ENCODE measurements at places on chromosomes 7 and 10.
A peak's percentile ranks its signal among the peaks of the same experiment; 100 is the strongest.

DNA sequence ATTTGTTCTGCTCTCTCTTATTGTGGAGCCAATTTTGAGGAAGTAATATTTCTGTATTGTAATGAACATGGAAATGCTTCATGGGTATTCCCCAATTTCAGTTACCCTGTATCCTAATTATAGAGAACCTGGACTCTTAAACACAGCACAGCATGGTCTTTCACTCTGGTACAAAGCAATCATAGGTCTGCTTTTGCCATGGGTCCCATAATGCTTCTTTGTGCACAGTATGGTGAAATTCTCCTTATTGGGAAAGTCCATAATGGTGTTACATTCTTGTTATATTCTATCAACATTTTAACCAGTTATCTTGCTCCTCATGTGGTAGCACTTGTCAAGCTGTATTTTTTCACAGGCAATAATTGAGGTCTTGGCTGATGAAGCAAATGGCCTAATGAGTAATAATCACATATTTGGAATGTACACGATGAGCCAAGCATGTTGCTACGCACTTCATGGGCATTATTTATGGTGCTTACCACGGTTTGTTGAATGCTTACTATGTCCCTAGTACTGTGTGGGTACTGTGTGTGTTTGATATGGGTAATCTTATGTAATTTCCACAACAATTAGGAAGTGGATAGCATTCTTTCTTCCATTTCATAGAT, 42.9 kb downstream of the PRKG1 start:
- no peak for DNase-seq

GRCh38 chr7:12927635-12928434, 240.4 kb downstream of the ARL4A start:
- no peak for DNase-seq

- DNase-seq: peak; percentile 79
Measured at GRCh38 chr7:35185908-35186731, 67.8 kb downstream of the TBX20 start.

DNA sequence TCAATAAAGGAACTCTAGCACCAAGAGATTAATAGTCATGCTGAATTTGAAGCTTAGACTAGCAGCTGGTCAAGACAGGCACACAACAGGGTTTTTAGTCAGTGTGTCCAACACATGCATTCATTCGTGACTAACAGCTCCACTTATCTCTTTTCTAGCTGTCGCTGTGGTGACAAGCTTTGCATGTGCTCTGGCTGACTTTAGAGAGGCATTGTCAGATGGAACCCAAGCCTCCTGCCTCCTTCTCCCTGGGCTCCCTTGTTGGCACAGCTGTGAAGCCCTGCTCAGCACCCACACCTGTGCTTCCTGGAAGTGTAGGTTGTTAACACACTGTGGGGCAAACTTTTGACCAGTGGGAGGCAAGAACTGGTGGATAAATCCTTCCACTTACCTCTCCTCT, 9.8 kb upstream of the AGK start:
- no peak for DNase-seq

GRCh38 chr10:27621461-27621860, 117.4 kb downstream of the RAB18 start:
- DNase-seq: no peak

- DNase-seq: peak; percentile 56
Measured at GRCh38 chr10:132448248-132448731, 51.3 kb downstream of the PWWP2B start.

DNA sequence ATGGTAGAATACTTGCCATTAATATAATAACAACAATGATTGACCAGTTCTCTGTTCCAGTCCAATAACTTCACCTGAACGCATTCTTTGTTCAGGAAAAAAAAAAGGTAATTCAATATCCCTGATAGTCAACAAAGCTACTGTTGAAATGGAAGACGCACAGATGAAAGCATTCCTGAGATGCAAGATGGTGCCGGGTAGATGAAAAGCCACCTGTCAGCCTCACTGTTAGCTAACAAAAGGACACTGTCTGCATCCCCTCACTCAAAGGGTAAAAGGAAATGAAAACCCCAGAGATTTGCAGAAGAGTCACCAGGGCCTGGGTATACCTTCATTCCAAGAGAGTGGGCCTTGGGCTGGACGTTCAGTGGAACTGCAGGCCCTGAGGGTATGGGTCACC, 357.4 kb downstream of the PLXNA4 start:
- DNase-seq: no peak

DNA sequence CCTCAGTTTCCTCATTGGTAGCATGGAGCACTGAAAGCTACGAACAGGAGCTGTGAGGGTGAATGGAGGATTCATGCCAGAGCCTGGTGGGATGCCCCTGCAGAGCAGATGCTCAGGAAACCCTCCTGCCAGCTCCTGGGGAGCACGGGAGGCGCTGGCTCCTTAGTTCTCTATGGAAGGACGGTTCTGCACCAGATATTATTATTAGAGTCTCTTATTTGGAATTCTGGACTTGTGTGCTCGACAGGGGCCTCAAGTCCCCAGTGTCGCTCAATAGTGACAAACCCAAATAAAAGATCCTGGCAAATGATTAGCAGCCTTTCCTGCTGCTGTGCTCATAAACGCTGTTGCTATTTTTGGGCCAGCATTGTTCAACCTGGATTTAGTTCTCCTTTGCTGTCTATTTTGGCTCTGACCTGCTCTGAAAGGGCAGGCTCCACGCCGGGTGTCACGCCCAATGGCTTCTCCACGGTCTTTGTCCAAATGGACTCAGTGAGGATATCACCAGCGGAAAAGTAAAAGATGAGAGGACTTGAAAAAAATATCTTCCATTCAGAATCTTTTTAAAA, 23.0 kb upstream of the KLF6 start:
- DNase-seq: peak; percentile 77

DNA sequence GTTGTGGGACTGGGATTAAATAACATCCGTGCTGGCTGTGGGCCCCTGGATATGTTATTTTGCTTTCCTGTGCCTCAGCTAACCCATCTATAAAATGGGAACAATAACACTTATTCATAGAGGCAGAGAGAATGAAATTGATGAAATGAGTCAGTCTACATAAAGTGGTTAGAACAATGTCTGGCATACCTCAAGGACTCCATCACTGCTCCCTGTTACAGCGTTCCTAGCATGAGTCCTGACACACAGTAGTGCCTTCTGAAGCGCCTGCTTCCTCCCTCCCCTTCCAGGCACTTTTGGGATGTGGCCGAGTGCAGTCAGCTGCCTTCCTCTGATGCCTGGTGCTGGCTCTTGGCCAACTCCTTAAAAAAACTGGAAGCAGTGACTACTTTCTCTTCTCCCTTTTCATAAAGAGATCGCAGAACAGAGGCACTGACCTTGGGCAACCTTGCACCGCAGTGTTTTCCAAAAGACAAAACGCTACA, 108.4 kb upstream of the ZMIZ1 start:
- DNase-seq: peak; percentile 66

- no peak for DNase-seq
Measured at GRCh38 chr7:128431221-128431620, 21.4 kb upstream of the IMPDH1 start.

GRCh38 chr10:128574581-128575210, 448.5 kb upstream of the MKI67 start:
- no peak for DNase-seq

DNA sequence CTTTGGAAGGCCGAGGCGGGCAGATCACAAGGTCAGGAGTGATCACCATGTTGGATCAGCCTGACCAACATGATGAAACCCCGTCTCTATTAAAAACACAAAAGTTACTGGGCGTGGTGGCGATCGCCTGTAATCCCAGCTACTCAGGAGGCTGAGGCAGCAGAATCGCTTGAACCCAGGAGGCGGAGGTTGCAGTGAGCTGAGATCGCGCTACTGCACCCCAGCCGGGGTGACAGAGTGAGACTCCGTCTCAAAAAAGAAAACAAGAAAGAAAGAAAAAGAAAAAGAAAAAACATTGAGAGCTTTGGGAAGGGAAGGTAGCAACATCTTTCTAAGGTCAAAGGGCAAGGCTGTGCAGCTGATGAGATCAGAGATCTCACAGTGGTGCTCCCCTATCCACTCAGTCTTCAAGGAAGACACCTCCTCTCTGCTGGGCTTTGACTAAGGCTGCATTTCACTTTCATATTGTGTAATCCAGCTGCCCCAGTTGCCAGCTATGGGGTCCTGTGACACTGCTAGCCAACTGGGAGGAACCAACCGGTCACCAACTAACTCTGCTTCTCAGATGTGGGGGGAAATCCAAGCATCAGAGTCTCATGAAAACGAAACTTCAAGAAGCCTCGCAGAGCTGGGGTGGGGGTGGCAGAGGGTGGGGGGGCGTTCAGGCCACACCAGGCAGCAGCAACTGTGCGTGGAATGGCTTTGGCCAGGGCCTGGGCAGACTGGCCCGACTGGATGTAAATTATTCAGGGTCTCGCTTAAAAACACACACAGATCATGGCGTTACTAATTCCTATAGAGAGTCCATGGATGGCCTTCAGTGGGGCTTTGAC, 1.5 kb downstream of the IL15RA start:
- DNase-seq: no peak

DNA sequence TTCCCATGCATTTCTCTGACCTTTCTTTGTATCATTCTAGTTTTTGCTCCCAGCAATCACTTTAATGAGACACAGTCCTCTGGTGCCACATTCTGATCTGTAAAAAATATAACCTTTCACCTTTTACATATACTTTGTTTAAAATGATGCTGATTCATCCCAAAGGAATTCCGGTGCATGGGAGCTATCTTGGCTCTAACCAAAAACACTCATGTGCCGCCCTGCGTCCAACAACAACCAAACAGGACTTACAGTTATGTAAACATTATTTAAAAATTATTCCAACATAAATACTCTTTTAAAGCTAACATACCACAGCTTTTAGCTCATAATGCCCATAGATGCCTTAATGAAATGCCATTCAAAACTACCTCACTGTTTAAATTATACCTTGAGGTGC, 7.7 kb upstream of the OPALIN start:
- no peak for DNase-seq

GRCh38 chr10:128631801-128632241, 505.6 kb upstream of the MKI67 start:
- DNase-seq: peak; percentile 22

DNA sequence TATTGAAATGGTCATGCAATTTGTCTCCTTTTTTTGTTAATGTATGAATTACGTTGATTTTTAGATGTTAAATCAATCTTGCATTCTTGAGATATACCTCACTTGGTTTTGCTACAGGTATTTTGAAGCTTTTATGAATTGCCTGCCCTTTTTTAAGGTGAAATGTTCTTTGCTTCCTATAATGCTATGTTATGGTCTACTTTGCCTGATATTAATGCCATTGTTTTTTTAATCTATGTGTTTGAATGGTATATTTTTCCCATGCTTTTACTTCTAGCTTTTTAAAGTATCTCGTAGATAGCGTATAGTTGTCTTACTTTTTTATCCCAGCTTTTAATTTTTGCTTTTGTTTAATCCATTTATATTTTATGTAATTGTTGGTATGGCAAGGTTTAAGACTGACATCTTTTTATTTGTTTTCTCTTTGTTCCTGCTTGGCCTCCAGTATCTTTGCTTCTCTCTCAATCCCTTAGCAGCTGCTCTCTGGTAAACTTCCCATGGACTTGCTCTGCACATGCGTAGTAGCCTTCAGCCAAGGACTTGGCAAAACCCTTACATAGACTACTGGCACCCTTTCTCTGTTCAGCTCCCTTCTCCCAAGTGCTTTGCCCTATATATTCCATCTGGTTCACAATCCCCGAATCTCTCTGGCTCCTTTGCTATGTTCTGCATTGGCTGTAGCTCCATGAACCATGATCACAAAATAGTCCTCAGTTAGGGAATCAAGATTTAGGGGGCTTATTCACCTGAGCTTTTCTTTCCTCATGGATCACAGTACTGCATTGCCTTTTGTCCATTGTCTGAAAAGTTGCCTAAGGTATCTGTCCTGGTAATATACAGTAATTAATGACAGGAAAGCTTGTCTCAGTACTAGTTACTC, 8.4 kb downstream of the TRIM24 start:
- peak; percentile 83 for DNase-seq

- no peak for DNase-seq
Measured at GRCh38 chr7:22577470-22578001, 77.5 kb upstream of the STEAP1B start.

DNA sequence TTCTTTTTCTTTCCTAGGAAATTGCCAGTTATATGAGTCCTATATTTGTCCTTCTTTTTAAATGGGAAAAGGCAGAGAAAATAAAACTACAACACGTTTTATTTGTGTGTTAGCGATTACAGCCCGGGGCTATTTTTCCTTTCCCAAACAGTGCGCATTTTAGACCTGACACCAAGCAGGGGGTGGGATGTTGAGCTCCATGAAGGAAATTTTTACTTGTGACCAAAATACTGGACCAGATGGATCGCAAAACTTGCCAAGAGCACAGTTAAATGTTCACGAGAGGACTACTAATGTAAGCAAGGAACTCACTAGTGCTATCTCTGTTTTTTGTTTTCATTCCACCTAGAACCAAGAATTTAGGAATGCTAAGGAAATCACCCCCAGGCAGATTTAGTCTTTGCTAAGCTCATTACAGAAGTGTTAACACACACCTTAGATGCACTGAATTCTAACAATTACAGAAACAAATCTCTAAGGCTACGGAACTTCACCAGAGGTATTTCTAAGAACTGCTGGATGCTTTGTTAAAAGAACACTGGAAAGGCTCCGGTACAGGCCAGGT, 114.8 kb downstream of the JAZF1 start:
- peak; percentile 90 for DNase-seq

GRCh38 chr10:110208614-110209453, 1.4 kb downstream of the MXI1 start:
- DNase-seq: peak; percentile 67

- DNase-seq: no peak
Measured at GRCh38 chr7:44430054-44430453, 60.4 kb downstream of the NUDCD3 start.

DNA sequence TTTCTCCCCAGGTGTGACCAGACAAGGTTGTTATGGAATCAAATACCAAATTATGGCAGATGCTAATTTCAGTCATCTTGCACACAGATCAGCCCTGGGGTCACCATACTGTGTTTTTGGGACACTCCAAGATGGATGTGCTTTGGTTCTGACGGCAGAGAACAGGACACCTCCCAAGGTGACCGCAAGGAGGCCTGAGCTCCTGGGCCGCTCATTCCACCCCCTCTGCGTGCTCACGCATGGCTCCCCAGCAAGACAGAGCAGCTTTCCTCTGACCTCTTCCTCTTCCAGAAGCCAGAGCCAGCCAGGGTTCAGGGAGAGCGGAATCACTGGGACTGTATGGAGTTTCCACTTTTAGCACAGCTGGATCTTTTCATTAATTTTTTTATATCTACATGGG, 402.8 kb downstream of the DNAJB6 start:
- DNase-seq: no peak

GRCh38 chr10:77622889-77623291, 14.7 kb downstream of the KCNMA1 start:
- DNase-seq: no peak

- no peak for DNase-seq
Measured at GRCh38 chr7:154259396-154259795, 207.2 kb downstream of the DPP6 start.

DNA sequence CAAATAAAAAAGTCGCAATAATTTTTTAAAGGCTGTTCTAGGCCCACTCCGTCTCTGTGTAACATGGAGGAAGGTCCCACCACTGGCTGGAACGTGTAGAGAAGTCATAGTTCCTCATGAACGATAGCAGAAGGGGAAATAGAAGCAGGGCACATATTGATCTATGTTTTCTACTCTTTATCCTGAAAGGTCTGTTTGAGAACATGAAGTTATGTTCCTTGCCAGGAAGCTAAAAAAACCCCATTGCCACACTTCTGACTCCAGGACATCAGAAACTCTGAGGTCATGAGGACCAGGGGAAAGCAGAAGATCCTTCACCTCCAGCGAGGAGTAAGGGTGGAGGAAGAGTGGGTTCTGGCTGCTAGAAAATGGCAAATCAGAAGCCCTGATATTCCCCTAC, 10.8 kb downstream of the ANKRD22 start:
- no peak for DNase-seq

- DNase-seq: no peak
Measured at GRCh38 chr7:149748076-149748874, 25.1 kb downstream of the ZNF467 start.
